ENCODE measurements at places on chromosomes 2 and 18.

- DNase-seq: no peak
Measured at GRCh38 chr2:69013840-69014821, 1.2 kb downstream of the ANTXR1 start.

GRCh38 chr2:173574324-173575112 is 219.8 kb downstream of the CDCA7 start:
- DNase-seq: no peak

GRCh38 chr2:205734436-205735037 is 52.2 kb downstream of the NRP2 start:
- DNase-seq: no peak

GRCh38 chr2:126795656-126796055 is 103.0 kb upstream of the TEX51 start:
- no peak for DNase-seq

DNA sequence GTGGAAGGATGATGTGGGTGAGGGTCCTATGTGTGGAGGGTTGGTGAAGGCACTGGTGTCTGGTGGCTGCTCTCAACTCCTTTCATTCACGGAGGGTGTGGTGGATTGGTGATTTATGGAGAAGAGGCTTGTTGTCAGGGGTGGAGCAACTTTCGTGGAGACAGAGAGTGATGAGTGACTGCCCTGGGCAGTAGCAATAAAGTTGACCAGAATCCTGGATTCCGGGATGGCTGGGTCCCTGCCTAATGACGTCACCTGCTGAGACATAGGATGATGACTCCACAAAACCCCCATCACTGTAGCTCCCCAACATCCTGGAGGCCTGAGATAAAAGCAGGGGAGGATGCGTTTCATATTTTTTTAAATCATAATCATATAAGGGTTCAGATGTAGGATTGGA is 193.0 kb downstream of the ACKR3 start:
- no peak for DNase-seq

GRCh38 chr2:1115843-1116539 is 165.3 kb downstream of the SNTG2 start:
- DNase-seq: no peak

DNA sequence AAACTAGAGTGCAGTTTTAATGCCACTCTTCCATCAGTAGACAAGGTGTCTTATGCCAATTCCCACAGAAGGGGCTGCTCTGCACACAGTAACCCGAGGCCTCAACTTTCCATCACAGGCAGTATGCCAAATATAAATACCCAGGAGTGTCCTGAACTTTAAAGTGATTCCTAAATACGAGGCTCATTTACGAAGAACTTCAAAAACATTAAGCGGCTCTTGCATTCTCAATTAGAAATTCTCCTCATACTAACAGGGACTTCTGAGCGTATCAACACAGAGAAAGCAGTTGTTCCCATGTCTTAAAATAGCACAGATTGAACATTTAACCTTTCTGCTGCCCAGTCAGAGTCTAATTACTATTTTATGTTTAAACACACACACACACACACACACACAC is 638.6 kb downstream of the ERBB4 start:
- no peak for DNase-seq

GRCh38 chr2:73290049-73290839 is 3.1 kb downstream of the EGR4 start:
- DNase-seq: no peak

GRCh38 chr18:76874642-76875389 is 52.5 kb downstream of the ZNF236 start:
- no peak for DNase-seq

DNA sequence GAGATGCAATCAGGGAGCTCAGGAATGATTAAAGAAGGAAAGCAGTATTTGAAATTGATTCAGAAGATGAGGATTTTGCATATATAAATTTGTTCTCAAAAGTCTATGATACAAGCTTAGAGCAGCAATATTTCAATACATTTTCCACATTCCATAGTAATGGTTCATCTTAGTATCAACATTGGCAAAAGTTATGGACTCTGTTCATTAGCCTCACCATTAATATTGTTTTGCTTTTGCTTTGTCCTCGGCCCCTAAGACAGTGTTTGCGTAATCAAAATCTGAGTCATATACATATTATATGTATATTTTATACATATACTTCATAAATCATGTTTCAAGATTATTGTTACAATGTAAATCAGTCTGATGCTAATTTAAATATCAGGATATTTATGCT is 176.6 kb downstream of the CNTNAP5 start:
- DNase-seq: no peak

- no peak for DNase-seq
Measured at GRCh38 chr2:149192427-149192826, 138.0 kb upstream of the LYPD6 start.

DNA sequence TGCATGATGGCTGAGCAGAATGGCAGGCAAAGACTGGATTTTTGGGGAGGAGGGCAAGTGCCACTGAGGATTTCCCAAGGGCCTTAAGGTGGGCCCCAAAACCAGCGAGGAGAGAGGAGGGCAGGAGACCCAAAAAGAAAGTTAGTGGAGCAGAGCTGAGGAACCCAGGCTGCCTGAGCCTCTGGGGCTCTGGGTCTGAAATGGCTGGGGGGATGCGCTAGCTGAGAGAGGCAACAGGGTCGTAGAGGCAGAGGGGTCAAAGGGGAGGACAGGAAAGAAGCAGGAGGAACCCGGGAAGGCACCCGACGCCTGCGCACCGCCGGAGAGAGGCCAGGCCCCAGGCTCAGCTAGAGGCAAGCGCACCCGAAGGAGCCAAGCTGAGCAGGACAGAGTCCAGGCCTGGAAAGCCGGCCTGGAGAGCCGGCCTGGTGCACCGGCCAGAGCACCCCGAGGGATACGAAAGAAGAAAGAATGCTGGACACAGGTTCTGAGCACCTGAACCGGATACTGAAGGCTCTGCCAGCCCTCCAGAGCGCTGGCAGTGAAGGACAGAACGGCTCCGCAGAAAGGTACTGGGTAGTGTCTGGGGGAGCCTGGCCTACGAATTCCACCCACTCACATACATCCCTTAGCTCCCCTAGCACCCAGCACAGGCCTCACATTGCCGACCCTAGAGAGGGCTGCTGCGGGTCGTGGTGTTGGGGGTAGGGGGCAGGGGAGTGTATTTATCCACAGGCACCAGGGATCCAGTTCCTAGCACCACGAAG is 39.5 kb upstream of the ATP6V1B1 start:
- DNase-seq: no peak

DNA sequence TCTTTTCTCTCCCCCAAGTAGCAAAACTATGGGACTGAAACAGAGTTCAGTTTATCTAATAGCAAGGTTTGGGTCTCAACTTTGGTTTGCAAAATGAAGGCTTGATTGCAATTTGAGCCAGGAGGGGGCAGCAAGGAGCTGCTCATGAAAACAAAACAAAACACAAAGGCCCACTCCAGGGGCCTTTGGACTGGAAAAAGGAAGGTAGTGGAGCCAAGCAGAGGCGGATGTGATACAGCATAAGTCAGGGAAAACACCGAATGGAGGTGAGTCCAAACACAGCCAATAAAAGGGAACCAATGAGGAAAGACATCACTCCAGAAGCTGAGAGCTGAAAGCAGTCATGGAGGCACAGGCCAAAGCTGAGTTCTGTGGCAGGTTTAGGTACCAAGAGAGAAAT is 799.7 kb upstream of the ACVR2A start:
- DNase-seq: peak; percentile 0

- no peak for DNase-seq
Measured at GRCh38 chr18:76994086-76994654, 138.4 kb downstream of the MBP start.

DNA sequence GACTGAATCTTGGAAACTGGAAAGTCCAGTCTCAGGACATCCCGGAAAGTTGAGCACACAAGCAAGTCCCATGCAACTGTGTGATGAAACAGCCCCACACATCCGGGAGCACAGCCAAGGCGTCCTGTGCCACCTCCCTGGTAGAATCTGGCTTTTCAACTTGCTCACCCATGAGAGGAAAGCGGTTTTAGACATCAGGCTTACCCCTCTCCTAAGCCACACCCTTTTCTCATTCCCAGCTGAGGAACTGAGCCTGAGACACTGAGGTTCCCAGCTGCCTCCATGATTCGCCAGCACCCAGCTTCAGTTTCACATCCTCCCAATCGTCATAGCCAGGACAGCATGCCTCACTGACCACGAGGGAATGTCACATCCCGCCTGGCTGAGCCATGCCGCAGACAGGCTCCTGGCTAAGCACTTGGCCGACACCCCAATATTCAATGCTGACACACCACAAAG is 60.3 kb downstream of the STEAP3 start:
- DNase-seq: no peak

DNA sequence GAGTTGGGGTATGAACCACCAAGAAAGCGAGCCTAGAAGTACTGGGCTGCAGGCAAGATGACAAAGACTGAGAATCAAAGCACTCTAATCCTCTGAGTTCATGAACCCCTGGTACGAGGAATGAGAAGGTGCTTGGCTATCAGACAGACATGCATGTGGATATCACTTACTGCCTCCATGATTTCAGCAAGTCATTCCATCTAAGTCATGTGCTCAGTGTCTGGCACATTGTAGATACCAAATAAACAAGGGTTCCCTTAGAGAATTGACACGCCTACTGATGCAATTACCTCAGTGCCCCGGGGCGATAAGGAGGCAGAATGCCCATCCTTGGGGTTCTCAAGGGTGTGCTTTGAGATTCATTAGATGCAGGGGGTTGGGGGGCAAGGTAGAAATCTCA is 125.6 kb upstream of the PKDCC start:
- DNase-seq: no peak

DNA sequence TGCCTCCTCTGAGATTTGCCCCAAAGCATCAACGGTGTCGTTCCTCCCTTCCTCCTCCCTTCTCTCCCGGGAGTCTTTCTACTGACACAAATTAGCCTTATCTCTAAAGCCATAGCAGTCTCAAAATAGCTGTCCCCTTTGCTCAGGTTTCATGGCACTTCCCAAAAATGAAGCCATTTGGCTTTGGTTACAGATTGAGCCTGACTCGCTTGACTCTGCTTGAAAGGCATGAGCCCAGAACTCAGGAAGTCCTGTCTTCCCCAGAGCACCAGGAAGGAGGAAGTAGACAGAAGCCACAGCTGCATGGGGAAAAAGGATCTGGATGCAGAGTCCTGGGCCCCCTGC is 234.4 kb upstream of the RGPD4 start:
- DNase-seq: no peak

GRCh38 chr18:8262221-8262620 is 347.0 kb upstream of the RAB12 start:
- DNase-seq: no peak

- DNase-seq: no peak
Measured at GRCh38 chr18:3224223-3224622, 4.5 kb upstream of the MYOM1 start.

- no peak for DNase-seq
Measured at GRCh38 chr2:144477281-144477956, 42.5 kb downstream of the ZEB2 start.

GRCh38 chr2:7697052-7697451 is 779.8 kb downstream of the RNF144A start:
- no peak for DNase-seq

GRCh38 chr2:103875131-103875530 is 978.8 kb upstream of the POU3F3 start:
- DNase-seq: no peak
